ENCODE measurements at places on chromosomes 4 and X.
A peak's percentile ranks its signal among the peaks of the same experiment; 100 is the strongest.

DNA sequence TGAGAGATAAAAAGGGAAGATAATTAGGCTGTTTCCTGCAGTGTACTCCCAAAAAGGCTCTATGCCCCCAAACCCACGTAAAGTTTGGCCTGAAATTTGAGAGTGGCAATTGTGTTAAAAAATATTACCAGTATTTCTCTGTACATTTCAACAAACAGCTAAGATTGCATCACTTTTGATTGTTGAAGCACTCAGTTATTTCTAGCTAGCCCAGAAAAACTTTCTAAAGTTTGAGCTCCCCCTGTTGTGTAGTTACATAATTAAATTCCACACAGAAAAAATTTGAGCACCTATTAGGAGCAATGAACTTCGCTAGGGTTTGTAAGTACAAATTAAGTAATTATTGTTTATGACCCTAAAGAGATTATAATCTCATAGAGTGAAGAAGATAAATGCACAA, 109.4 kb downstream of the DLG3 start:
- DNase-seq: no peak

DNA sequence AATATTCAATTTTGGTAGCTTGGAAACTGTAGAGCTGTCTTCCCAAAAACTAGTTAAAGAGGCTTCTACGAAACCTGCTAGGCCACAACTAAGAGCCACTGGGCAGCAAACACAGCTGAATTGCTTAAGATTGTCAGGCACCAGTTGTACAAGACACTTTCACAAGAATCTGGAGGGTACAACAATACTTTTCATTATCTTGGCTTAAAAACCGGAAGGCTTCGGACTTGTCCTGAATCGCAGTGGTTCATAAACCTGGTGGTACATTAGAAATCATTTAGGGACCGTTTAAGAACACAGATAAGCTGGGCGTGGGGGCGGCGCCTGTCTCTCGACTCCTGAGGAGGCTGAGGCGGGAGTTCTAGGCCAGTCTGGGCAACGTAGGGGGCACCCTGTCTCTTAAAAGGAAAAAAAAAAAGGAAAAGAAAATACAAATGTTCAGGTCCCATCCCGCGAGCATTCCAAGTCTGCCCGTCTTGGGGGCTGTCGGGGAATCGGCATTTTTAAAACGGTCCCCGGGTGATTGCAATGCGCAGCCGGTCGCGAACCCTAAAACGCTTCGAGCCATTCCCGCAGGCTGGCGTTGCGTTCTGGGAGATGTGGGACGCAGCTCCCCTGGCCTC, 763 bp downstream of the PYURF start:
- DNase-seq: peak; percentile 16

GRCh38 chr4:174036576-174036975, 246.9 kb downstream of the FBXO8 start:
- DNase-seq: no peak

- DNase-seq: no peak
These were observed 9.0 kb downstream of the RNF150 start for GRCh38 chr4:141124224-141124623.

DNA sequence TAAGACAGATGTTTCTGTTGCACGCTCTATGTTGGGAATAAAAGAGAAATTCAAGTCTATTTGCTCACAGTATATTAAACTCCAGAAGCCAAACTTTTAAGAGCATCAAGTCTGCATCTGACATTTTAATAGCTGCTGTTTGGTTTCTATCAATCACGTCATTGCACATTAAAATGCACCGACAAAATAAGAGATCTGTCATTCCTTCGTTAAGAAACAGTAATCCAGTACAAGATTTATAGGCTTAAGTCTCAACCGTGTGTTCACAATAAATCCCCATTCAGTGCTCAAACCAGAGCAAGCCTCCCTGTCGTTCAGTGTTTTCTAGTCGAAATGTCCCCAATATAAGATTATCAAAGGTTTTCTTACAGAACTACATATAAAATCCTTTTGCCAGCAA, 89.0 kb upstream of the BMPR1B start:
- DNase-seq: no peak

DNA sequence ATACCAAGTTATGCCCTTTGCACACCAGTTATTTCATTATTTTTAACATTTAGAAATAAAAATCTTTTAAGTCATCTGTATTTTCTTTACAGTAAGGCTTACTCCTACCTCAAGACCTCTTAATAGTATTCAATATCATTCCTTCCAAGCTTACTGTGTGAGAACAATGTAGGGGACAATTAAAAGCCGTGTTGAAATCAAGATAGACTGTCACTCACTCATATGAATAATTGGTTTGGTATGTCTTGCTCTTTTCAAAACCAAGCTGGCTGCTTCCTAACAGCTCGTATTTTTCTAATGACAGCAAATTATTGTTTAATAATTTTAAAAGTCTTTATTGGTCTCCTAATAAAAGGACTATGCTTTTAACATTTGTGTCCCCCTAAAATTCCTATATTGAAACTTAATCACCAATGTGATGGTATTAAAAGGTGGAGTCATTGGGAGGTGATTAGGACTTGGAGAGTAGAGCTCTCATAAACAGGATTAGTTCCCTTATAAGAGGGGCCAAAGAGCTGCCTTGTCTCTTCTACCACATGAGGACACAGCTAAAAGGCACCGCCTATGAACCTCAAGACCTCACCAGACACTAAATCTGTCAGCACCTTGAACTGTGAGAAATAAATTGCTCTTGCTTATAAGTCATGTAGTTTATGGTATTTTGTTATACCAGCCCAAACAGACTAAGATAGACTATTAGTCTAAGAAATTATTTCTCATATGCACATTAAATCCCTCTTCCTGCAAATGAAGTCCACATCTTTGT, 4.1 kb downstream of the ABCB7 start:
- no peak for DNase-seq

GRCh38 chr4:23105759-23106370, 413.1 kb downstream of the GBA3 start:
- no peak for DNase-seq

DNA sequence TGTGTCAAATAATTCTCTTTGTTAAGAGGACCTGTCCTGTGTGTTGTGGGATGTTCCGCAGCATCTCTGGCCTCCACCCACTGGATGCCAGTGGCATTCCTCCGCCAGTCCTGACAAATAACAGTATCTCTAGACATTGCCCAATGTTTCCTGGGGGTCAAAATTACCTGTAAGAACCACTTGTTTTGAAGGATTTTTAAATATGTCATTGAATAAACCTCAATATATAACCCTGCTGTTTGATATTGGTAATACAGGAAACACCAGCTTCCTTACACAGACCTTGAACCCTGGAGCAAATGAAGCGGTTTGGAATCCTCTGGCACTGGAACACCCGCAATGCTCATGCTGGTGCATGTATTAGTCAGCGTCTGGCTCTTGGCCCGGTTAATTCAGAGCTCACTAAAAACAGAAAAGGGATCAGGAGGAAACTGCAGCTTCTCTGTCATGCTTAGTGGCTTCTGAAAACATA, 101.3 kb downstream of the TBL1X start:
- DNase-seq: no peak

DNA sequence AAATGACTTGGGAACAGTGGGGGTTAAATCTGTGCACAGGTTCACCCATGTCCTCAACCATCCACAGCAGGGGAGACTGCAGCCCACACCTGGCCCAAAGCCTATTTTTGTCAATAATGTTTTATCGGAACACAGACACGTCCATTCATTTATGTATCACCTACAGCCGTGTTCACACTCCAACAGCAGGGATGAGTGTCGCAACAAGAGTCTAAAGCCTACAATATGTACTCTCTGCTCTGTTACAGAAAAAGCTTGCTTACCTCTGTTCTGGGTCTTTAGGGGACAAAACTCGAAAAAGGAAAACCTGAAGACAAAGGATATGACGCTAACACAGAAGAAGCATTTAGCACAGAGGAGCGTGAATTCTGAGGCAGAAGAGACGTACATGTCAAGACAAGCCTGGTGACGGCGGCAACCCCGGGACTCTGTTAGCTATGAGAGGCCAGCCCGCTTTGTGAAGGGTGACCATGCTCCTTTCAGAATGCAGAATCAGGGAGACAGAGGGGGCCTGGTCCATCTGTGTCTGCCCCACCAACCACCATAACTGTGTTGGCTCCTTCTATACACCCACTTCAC, 45.5 kb downstream of the AFAP1 start:
- DNase-seq: no peak

DNA sequence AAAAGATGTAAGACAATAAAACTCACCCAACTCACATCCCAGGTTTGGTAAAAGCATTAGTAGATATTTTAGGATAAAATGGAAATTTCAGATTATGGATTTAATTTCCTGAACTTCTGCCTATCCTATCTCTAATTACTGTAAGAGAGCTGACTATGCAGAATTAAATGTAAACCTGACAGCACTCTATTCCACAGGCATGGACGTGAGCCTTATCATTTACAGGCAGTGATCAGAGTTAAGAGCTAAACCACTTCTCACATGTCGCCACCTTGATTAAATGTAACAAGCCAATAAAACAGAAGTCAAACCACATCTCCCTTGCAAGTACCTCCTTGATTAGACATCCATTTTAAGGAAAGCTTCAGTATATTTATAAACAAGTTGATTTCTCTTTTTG, 97.5 kb upstream of the CBR4 start:
- no peak for DNase-seq

DNA sequence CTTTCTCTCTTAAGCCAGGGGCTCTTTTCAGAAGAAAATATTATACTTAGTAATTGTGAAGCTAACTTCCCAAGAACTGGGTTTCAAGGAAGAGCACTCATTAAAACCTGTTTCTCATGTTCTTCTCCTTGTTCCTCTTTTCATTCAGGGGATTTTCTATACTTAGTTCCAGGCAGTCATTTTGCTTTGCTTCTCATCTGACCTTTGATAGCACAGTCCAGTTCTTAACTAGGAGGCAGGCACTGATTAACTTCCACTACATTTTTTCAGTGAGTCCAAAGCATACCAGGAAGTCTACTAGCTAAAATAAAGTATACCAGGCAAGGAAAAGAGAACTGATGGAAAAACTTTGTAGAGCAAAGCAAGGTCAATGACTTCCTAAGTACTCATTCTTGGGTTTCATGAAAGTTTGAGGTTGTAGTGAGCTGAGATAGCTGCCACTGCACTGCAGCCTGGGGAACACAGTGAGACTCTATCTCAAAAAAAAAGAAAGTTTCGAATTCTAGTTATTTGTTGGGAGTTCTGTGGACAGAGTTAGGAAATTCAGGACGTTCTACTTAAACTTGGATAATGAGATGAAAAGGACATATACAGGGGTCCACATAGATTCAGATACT, 190.1 kb upstream of the HS3ST1 start:
- DNase-seq: no peak

DNA sequence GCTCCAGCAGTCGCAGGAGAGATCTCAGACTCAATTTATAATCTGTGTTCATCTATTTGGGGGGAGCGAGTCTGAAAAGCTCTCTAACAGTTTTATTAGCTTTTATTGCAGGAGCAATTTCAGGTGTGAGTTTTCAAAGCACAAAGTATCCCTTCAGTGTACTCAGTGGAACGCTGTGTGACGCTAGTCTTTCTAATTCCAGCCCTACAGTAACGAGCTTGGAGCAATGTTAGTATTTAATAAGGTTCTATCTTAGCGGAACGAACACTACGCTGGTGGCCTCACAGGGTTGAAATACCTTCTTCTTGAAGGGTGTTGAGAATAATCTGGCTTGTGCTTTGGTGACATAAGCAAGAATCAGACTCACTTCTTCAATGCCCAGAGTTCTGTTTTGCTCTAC, 8.4 kb downstream of the HS3ST1 start:
- DNase-seq: no peak

GRCh38 chr4:8079031-8079885, 79.4 kb downstream of the ABLIM2 start:
- no peak for DNase-seq

DNA sequence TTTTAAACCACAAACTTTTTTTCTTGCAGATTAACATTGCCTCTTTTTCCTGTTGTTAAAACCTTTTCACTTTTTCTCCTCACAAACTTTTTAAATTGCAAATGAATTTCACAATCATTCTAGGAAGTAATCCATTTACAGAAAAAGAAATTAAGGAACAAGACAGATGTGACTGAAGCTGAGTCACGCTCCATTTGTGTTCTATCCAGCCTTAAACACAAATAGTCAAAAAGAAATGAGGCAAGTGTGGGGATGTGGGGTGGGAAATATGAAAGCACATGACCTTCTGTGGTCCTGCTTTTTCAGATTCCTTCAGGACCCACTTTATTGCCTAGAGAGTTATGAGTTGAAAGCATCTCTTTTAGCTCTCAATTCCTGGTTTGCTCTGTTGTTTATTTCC, 197.0 kb downstream of the ADGRL3 start:
- no peak for DNase-seq

DNA sequence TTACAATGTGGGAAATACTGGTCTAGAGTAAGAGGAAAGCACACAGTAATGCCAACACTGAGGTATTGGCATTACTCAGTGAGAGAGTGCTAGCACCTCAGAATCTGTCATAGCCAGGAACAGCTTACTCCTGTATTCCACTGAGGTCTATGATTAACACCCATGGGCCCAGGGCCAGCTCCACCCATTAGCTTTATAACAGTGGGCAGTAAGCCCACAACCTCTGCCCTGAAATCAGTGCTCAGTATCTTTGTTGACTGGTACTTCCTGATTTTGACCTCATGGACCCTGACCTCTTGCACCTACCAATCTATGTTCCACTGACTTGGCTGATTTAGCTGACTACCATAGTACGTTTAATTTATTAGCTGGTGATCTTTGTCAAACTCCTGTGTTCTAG, 56.1 kb downstream of the LANCL3 start:
- DNase-seq: no peak

DNA sequence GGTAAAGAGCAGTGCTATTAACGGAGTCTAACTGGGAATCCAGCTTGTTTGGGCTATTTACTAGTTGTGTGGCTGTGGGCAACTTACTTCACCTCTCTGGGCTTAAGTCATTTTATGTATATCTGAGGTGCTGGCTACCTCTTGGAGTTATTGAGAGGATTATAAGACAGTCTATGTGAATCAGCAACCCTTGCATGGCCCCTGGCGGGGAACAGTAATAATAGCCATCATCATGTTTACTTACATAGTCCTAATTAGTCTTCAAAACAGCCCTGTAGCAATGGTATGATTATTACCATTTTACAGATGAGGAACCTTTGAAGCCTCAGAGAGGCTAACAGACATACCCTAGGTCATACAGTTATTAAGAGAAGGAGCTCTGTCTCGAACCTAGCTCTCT, 1.5 kb downstream of the HPRT1 start:
- DNase-seq: no peak

GRCh38 chr4:2079926-2080325, 20.8 kb downstream of the NAT8L start:
- no peak for DNase-seq

DNA sequence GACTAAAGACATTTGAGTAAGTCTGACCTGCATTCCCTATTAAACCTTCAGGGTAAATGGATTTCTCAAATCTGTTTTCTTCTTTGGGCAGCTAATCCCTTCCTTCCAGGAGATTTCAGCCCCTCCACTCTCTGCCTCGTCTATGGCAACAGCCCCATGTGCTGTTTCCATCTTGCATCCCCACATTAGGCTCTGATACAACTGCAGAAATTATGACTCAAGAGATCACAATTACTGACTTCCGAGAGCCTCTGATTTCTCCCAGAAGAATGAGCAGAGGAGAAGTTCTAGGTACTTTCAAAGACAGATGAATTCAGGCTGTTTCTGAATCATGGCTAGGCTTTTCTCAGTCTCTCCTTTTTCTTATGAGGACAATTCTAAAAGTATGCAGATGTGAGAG, 38.7 kb downstream of the RAI2 start:
- DNase-seq: no peak

GRCh38 chrX:45735571-45735970, 534.9 kb upstream of the DIPK2B start:
- no peak for DNase-seq

GRCh38 chr4:610411-611261, 14.7 kb upstream of the PDE6B start:
- no peak for DNase-seq

- DNase-seq: no peak
These were observed 112.5 kb downstream of the ANAPC10 start for GRCh38 chr4:144985531-144985930.
